Hematopoietic multipotent progenitor cell treated with erythropoietin and hydrocortisone succinate and interleukin-3 and kit ligand, for 17 days (in vitro differentiated cells): ENCODE measurements at places on chromosomes 12 and 14.

GRCh38 chr12:11732023-11732422, 82.5 kb downstream of the ETV6 start:
- DNase-seq = no peak

- DNase-seq = no peak
Measured at GRCh38 chr12:41699658-41700057, 445.0 kb downstream of the GXYLT1 start.

DNA sequence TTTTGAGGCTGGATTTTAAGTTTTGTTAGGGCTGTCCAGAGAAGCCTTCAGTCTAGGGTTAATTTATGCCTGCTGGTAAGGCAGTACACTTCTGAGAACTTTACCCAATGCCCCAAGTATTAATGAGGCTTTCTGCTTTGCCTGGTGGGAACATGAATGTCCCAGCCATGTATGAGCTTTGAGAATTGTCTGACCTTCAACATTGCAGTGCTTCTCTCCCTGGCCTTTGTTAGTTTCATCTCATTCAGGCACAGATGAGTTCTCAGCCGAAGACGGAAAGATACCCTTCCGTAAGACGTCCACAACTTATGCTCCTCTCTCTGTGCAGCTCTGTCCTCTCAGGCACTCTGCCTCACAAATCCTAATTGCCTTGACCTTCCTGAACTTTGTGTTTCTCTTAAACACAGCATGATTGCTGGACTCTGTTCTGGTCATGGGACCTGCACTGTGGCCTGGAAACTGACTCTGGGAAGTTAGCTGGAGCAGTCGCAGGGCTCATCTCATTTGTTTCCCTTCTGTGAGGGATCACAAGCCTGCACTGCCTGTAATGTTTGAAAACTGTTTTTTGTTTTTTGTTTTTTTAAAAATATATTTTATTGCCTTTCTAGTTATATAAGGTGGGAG, 15.7 kb downstream of the CHPT1 start:
- no peak for DNase-seq

DNA sequence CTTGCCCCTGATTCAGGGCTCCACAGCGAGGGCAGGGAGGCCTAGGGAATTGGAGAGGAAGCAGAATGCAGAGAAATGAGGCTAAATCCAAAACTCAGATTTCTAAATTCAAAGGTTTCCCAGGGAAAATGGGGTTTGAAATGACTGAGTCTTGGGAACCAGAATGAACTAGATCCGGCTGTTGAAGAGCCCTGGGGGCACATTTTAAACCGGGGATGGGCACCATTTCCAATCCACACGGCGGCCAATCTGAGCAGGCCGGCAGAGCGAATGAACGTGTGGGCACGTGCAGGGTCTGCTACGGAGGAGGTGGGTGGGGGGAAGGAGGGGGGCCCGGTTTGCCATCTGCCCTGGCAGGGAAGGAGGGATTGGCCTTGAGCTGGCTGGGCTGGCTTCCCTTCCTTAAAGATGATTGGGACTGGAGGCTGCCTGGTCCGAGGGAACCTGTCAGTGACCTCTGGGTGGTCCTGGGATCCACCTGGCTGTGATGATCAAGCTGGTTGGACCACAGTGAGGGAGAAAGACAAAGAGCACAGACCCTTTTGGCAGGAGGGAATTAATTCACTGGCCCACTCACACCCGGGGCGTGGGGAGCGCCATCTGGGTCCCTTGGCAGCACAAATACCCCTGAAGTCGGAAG, 161.0 kb downstream of the RBM19 start:
- no peak for DNase-seq

GRCh38 chr12:120365675-120366340, 3.2 kb downstream of the MSI1 start:
- no peak for DNase-seq

- DNase-seq = no peak
Measured at GRCh38 chr14:90505531-90505930, 108.7 kb downstream of the CALM1 start.
